AG04449 (cell line): ENCODE measurements at places on chromosomes 4 and X.

DNA sequence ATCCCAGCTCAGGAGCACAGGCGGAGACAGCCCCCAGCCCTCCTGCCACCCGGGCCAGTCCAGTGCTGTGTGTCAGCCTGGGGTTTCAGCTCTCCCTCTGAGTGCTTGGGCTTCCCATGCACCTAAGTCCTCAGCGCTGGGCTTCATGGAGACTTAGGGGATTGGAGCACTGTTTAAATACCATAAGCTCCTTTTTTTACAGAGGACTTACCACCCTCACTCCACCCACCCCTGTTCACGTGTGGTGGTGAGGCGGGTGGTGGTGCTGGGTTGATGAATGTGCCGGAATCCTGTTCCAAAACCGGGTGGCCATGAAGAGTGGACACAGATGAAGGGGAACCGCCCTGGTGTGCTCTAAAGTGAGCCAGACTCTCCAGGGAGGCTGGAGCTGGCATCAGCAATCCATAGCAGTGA is 66.9 kb downstream of the PSAPL1 start:
- DNase-seq = no peak

- DNase-seq = no peak
Measured at GRCh38 chr4:27187786-27188185, 327.1 kb downstream of the STIM2 start.

DNA sequence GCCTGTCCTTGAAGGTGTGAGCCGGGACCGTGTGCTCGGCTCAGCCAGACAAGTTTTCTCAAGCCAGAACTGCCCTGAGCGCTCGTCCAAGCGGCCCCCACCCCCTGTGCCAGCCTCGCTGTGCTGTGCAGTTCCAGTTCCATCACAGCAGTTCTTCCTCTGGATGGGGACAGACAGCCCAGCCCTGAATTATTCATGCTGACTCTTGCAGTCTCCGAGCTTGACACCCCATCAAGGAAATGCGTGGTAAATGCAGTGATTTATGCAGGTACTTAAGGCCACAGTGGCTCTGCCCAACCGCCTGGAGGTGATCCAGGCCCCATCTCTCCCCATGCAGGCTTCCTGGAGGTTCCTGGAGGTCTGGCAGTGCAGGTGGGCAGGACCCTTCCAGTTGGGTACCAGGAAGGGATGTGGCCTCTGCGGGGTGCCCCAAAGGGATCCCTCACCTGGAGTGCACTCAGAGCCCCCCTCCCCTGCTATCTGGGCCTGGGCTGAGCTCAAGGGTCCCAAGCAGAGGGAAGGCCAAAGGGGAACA is 44.8 kb upstream of the HMX1 start:
- no peak for DNase-seq

DNA sequence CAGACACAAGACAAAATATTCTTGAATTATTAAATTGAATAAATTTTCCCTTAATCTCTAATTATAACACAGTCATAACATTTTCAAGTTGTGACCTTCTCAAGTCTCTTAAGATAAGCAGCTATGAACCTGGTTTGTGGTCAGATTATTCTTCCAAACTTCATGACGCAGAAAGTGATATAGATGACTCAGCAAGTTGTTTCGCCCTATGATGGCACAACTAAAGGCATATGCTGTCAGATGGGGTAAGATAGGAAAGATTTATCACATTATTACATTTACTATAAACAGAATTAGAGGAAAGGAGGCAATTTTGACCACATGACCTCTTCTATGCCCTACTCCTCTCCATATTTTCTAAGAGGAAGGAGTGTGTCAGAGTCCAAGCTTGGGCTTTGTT is 4.6 kb upstream of the DCAF12L2 start:
- no peak for DNase-seq

GRCh38 chrX:48090123-48090522 is 18.7 kb upstream of the ZNF630 start:
- no peak for DNase-seq

- no peak for DNase-seq
Measured at GRCh38 chr4:14880805-14881204, 121.5 kb upstream of the CPEB2 start.
